ENCODE measurements at places on chromosomes 4 and X.

GRCh38 chr4:29326004-29326403 is 1394.2 kb upstream of the PCDH7 start:
- DNase-seq, result no peak

DNA sequence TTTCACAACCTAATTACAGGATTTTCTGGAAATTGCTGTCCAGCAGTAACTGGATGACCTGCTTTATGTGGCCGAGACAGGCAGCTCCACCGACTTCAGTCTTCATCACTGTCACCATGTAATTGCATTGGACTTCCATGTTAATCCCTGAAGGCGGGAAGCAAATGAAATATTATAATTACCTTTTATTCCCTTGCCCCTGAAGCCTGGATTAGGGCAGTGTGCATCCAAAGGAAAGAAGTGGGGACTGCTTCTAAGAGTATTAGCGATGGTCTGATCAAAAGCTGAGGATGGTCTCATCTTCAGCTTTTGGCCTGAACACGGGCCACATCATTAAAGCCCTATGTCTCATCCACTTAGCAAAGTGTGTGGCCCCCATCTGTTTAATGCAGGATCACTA is 311.6 kb upstream of the GALNT7 start:
- no peak for DNase-seq

DNA sequence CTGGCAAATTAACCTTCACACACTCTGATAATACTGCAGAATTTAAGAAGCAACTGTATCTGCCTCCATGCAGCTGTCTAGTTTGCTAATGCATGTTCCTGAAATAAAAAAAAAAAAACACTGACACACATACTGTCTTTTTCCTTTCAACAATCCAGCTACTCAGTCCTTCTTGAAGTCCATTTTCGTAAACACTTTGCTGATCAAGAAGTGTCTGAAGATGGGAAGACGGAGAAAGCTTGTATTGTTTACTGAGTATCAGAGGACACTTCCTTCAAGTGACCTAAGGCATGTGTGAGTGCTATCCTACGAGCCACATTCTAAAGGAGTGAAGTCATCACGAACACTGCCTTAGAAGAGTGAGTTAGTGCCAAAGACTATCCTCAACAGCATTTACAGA is 82.6 kb downstream of the LUZP4 start:
- DNase-seq, result no peak

GRCh38 chr4:128660361-128661215 is 148.9 kb upstream of the JADE1 start:
- DNase-seq, result no peak

- no peak for DNase-seq
Observed at GRCh38 chr4:83906561-83906960, 370.7 kb downstream of the GPAT3 start.

GRCh38 chr4:43816116-43816515 is 632.5 kb downstream of the KCTD8 start:
- DNase-seq, result no peak

DNA sequence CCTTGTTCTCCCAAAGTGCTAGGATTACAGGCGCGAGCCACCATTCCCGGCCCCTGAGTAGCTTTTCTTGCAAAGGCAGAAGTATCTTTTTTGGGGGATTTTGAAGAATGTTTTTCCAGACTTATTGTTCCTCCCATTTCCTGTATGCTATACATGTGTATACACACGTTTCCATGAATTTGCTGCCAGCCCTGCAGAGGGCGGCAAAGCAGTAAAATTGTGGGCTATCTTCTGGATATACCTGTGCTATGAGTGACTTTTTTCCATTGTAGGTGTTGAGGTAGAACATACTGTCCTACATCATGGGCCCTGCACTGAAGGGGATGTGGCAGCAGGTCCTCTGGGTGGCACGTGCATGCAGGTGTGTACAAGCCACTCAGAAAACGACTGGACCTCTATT is 16.9 kb upstream of the MED28 start:
- DNase-seq, result no peak
